H54 (cell line): ENCODE measurements at places on chromosomes 7 and 10.

GRCh38 chr7:55179931-55180682 lies 161.3 kb downstream of the EGFR start:
- DNase-seq, result no peak

- DNase-seq, result no peak
Observed at GRCh38 chr7:40983111-40983510, 719.8 kb downstream of the INHBA start.

DNA sequence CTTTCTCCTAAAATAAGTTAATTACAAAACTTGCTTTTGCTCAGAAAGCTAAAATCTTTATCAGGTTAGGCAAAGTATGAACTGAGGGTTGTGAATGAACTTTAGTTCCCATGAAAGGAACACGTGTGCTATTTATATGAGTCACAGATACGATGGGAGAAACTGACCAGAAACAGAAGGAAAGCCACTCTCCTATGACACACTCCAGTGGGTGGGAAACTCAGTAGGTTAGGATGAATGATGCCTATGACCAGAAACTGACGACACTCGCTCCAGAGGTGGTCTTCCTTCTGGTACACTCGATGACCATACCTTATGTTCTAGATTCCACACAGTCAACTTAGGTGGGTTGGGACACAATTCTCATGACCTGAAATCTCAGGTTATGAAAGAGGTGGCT lies 215.7 kb upstream of the INHBA start:
- DNase-seq, result no peak

GRCh38 chr7:134709197-134709596 lies 62.5 kb downstream of the BPGM start:
- no peak for DNase-seq

DNA sequence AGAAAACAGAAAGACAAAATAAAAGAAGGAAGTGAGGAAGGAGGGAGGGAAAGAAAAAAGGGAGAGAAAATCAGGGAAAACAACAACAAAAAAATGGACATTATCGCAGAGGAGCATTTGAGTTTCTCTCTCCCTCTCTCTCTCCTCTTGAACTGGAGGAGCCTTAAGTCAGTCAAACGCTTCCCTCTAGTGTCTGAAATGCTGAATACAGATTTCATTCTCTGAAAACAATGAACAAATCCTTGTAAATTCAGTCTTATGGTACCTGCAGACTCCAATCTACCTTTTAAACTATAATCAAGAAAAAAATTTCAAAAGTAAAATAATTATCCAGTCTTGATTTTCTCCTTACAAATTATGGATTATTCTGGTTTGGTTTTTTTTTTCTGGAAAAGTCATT lies 89.2 kb upstream of the PFKP start:
- DNase-seq, result no peak

- no peak for DNase-seq
Observed at GRCh38 chr10:91032611-91033206, 111.8 kb upstream of the ANKRD1 start.

DNA sequence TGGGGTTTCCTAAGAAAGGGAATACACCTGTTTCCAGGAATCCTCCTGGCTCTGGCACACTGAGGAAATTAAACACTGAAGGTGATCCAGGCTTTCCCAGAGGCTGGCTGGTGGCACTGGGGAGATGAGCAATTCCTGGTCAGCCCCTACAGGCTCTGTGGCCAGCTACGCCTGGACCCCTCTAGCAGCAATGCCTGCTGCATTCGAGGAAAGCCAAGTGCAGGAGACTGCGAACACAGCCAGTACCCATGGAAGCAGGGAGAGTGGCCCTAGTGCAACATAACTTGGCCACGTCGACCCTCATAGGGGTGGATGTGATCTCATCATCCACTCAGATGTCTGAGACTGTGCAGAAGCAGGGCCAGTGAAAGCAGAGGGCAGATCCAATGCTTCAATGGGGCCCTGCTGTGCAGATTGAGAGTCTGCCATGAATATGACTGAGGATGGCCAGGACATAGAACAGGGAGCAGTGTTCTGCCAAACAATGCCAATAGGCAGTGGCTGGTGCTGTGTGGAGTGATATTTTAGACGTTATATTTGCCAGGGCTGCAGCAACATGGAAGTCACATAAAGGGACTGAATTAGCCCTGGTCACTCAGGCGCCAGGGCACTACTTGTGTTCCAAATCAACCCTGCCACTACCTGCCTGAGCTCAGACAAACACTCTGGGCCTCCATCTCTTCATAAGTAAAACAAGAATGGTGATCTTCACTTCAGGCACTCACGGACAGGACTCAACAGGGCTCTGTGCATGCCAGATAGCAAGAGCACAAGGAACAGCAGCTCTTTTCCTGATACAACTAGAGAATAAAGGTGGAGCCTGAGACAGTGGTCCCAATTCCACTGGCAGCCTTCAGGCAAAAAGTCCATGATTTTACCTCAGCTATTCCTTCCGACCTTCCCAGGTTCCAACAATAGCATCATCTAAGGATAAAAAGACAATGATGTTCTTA lies 2.4 kb downstream of the ZNF488 start:
- no peak for DNase-seq

- DNase-seq, result no peak
Observed at GRCh38 chr10:123087786-123088185, 48.0 kb upstream of the HMX3 start.

GRCh38 chr7:73719806-73720169 lies 319 bp upstream of the STX1A start:
- DNase-seq, result no peak

GRCh38 chr7:127290801-127291361 lies 38.1 kb upstream of the GRM8 start:
- DNase-seq, result no peak

DNA sequence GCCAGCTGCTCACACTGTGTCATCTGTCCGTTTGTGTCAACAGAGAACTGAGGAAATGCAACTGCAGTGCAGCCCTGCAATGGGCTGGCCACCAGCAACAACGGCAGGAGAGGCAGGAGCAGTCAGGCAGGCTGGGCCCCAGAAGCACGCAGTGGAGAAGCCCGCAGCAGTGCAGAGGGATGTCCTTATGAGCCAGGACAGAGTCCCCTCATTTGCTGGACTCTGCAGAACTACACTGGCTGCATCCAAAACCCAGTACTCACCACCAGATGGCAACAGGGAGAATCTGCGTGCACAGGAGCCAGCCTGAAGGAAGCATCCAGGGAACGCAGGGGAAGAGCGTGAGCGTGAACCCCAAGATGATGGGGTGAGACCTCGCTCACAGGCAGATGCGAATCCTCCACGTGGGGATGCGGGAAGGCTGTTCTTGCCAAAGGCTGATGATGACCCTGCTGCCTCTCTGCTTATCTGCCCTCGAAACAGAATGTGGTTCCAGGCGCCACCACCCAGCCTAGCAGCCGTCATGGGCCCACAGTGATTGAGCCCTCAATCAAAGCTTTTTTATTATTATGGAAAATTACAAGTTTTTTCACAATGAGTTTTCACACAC lies 232.1 kb downstream of the PTPRN2 start:
- no peak for DNase-seq

DNA sequence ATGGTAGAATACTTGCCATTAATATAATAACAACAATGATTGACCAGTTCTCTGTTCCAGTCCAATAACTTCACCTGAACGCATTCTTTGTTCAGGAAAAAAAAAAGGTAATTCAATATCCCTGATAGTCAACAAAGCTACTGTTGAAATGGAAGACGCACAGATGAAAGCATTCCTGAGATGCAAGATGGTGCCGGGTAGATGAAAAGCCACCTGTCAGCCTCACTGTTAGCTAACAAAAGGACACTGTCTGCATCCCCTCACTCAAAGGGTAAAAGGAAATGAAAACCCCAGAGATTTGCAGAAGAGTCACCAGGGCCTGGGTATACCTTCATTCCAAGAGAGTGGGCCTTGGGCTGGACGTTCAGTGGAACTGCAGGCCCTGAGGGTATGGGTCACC lies 357.4 kb downstream of the PLXNA4 start:
- no peak for DNase-seq

- no peak for DNase-seq
Observed at GRCh38 chr7:121337398-121337797, 8.6 kb downstream of the WNT16 start.

DNA sequence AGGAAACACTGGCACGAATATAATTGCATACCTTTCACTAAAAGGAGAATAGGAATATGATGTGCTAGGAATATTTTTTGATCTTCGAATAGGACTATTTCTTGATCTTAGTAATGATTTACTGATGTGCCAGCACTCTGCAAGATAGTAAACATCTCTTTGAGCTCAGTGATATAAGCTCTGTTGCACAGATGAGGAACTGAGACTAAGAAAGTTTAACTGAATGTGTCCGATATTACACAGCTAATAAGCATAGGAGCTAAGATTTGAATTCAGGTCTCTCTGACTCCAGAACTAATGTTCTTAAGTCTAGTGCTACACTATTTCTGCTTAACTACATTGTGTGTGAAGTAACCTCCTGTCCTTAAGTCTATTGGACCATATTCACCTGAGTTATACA lies 98.4 kb upstream of the PTPRZ1 start:
- no peak for DNase-seq

DNA sequence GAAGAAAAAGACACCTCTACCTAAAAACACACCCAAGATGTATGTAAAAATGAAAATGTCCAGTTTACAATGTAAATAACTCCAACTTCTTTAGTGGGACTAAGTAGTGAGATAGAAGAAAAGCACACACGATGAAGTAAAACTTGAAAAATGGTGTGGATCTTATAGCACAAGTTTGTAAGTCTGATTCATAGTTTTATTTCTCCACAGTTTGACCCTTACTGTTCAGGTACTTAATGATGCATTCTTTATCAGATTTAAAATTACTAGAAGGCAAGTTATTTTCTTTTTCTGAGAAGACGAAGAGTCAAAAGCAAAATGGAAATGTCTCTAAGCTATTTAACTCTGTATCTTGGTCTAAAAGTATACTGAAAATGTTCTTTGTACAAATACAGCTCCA lies 6.1 kb downstream of the NAMPT start:
- no peak for DNase-seq

- DNase-seq, result no peak
Observed at GRCh38 chr7:5586279-5586962, 162.8 kb upstream of the TNRC18 start.

DNA sequence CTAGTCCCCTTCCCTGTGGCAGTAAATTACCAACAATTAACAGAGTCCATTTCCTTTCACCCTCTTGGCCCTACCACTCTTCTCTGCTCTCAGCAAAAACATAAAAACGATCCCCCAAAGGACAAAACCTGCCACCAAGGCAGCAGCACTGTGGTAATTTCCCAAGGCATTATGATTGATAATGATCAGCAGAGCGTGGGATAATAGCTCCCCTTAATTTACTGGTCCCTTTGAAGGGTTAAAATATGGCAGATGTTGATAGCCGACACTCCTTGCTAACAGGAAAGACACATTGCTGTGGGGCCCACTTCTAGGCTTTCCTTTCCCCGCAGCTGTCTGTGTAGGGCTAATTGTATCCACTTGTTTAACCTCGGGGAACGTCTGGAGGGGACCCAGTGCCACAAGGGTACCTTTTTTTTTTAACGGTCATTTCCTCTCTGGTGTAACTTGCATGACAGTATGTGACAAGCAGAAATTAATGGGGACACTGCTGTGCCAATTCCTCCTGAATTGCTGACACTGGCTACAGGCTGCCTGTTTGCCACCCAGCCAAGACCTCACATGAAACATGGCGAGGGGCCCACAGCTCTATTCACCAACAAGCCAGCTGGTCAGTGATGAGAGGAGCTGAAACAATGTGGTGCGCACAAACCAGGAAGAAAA lies 81.3 kb downstream of the CDK6 start:
- no peak for DNase-seq

- no peak for DNase-seq
Observed at GRCh38 chr7:122212754-122213153, 68.7 kb upstream of the AASS start.

- no peak for DNase-seq
Observed at GRCh38 chr7:19410106-19410505, 264.9 kb upstream of the FERD3L start.

DNA sequence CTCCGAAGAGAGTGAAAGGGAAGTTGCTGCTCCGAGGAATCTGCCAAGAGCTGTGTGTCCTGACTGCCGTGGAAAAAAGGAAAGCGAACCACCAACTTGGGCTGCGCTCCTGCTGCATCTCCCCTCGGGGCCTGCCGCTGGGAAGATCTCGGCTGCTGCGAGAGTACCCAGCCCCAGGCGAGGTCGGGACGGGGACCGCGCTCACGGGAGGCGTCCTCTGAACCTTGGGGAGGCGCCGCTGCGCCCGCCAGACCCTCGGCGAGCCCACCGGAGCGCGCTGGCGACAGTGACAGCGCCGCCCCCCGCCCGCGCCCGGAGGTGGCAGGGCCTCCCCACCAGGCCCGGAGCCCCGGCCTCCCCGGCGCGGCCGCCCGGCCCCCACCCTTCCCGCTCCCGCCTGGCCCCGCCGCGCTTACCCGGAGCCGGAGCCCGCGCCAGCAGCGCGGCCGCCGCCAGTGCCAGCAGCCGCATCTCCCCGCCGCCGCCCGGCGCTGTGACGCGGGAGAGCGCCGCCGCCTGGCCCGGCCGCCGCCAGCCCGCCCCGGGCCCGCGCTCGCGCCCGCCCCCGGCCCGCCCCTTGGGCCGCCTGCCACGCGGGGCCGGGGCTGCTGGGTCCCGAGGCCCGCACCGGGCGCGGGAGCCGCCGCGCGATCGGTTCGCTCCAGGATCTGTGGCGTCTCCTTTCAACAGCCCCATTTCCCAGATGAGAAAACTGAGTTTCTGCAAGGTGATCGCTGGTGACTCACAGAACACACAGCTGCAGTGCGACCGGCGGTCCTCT lies at the start of gene VSTM4:
Gene VSTM4 (minus strand): TSS at position 508 of the 781 bp plus-strand sequence. CDS start 37 bp downstream, at position 471.
- DNase-seq, result no peak

DNA sequence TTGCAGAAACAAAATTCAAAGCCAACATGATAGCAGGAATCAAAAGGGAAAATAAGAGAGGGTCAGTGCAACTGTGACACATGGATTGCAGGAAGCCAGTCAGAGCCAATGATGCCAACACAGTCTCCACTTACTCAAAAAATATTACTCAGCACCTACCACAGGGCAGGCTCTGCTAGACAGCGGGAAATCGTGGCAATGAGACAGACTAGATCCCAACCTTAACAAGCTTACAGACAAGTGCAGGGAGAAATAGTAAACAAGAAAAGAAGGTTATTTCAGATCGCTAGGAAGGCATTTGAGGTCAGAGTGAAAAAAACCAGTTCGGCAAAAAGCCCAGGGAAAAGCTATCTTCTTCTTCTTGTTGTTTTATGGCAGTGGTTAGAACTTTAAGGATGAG lies 45.2 kb upstream of the NPFFR1 start:
- DNase-seq, result peak; percentile 85

- no peak for DNase-seq
Observed at GRCh38 chr10:110655320-110655719, 11.2 kb downstream of the RBM20 start.

DNA sequence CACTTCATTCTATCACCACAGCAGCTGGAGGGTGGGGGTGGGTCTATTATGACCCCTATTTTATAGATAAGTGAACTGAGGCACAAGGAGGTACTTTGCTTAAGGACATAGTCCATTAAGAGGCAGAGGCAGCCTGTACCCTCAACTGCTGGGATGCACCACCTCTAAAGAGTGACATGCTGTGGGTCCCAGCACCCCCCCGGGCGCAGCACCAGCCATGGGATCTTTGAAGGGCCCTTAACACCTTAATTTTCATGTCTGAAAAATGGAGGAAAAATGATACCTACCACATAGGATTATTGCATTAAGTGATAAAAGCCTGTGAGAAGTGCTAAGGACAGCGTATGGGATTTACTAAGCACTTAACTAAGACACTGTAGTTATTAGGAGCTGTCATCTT lies 15.4 kb downstream of the ADCYAP1R1 start:
- DNase-seq, result no peak
